GM04503 (cell line): ENCODE measurements at places on chromosomes 2 and 18.

DNA sequence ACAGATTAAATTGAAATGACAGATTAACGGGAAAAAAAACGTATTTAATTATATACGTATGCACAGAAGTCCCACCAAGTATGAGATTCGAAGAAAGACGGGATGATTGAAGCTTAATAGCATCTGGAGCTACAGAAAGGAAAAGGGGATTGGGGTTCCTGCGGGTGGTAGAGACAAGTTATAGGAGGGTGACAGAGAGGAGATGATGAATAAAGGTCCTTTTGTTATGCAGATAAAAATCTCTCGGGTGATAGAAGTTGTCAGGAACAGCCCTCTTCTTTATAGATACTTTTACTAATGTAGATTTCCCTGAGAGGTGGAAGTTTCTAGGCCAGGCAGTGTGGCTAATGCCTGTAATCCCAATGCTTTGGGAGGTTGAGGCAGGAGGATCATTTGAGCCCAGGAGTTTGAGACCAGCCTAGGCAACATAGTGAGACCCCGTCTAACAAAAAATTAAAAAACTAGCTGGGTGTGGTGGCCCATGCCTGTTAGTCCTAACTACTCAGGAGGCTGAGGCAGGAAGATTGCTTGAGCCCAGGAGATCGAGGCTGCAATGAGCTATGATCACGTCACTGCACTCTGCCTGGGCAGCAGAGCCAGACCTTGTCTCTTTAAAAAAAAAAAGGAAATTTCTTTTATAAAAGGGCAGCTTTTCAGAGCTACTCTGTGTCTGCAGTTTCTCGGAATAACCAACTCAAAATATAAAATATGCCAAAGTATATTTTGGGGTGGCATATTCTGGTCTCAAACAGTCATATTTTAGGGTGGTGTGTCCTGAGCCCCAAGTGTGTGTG is 113.0 kb downstream of the STPG4 start:
- DNase-seq = no peak

DNA sequence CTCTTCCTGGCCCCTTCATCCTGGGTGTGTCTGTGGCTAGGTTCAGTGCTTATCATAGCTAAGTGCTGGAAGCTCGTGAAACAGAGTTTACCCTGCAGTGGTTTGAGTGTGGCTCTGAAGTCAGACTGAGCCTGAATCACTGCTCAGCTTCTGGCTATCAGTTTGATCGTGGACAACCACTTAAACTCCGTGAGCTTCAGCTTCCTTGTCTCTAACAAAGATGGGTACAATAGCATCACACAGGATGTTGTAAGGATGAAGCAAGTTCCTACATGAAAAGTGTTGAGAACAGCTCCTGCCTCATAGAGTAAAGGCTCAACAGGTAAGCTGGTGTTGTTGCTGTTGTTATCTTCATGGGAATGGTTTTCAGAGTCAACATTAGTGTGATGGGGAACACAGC is 210.3 kb downstream of the CLIP4 start:
- no peak for DNase-seq

- no peak for DNase-seq
Observed at GRCh38 chr2:85767803-85768665, 14.2 kb downstream of the ATOH8 start.

DNA sequence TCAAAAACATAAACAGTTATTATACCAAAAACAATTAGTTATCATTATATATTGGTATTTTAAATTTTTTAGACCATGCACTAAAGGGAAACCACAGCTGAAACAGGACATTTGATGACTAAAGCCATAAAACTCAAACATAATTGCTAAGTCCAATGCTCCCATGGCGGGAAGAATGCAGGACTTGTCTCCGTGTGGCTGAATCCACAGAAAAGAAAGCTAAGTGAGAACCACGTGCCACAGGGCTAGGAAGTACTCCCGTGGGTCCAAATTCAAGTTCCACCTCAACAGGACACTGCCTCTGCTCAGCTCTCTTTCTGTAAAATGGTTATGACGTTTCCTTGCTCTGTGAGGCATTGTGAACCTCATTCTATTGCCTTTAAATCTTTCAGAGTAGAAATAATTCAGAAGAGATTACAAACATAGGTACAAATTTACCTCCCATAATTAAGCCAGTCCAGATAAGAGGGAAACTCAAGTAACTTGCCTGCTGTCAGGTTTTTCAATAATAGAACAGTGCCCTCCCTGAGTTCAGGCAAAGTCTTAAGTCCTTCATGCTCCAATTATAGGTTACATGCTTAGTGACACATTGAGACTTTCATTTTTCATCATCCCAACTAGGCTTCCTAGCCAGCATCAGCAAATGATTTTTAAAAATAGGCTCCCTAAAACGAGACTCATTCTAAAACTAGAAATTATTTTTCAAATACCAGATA is 36.7 kb downstream of the FTCDNL1 start:
- DNase-seq = no peak

DNA sequence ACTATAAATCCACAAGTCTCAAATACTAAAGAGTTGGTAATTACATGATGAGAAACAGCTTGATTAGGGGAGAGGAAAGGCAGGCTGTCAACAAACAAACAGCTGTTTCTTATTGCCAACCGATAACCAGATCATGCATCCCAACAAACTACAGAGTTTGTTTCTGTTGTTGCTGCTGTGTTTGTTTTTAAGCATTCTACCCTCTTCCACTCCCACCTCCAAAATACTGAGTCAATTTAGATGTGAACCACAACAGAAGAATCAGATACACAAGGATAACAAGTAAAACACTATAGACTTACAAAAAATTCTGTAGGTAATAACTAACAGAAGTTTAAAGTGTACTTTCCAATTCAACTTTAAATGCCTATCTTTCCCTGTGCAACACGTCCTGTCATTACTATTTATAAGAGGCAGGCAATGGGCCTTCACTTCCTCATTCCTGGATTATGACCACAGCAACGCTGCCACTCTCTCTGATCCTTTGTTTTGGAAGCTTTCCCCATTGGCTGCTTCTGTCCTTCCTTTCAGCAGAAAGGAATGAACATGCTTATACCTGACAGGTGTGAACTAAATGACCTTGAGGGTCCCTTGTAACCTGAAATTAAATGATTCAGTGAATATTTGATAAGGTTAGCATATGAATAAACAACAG is 152.0 kb downstream of the SRBD1 start:
- DNase-seq = no peak

DNA sequence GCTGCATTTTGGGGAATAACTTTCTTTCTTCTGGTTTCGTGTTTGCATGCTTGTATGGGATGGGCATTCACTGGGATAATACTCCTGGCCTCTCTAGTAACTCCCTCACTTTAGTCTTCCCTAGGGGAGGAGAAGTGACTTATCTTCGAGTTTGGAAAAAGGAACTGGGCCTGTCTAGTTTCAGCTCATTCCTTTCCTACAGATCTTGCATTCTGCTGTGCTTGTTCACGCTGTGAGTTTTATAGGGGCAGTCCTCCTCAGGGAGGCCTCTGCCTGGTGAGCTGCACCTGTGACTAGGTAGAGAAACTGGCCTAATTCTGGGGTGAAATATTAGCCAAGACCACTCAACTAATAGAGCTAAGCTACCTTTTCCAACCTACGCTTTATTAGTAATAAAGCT is 50.9 kb downstream of the PHLPP1 start:
- DNase-seq = no peak

DNA sequence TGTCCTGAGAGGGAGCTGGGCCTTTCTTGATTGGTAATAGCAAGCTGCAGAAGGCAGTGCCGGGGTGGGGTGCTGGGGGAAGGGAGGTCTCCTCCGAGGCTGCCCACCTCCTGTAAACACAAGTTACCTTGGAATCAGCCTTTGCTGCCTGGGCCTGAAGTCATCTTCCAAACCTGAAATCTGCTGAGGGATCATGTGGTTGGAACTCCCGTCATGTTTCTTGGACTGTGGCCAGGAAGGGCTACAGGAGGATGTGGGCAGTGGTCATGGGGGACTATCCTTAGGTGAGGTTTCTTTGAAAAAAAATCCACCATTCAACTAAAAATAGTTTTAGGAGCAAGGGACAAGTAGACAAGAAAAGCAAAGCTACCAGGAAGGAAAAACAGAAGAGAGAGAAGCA is 74.2 kb downstream of the CDK15 start:
- no peak for DNase-seq

GRCh38 chr2:203646266-203646864 is 60.1 kb upstream of the CD28 start:
- no peak for DNase-seq

DNA sequence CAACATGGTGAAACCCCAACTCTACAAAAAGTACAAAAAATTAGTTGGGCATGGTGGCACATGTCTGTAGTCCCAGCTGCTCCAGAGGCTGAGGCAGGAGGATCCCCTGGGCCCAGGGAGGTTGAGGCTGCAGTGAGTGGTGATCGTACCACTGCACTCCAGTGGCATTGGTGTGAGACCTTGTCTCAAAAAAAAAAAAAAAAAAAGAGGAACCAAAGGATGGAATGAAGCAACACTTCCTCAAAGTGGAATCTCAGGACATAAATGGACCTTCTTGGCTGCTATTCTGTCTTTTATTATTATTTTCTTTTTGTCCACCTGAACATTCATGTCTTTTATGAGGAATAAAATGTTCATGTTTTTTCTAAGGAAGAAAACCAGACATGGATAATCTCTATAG is 13.7 kb downstream of the GEMIN6 start:
- no peak for DNase-seq

DNA sequence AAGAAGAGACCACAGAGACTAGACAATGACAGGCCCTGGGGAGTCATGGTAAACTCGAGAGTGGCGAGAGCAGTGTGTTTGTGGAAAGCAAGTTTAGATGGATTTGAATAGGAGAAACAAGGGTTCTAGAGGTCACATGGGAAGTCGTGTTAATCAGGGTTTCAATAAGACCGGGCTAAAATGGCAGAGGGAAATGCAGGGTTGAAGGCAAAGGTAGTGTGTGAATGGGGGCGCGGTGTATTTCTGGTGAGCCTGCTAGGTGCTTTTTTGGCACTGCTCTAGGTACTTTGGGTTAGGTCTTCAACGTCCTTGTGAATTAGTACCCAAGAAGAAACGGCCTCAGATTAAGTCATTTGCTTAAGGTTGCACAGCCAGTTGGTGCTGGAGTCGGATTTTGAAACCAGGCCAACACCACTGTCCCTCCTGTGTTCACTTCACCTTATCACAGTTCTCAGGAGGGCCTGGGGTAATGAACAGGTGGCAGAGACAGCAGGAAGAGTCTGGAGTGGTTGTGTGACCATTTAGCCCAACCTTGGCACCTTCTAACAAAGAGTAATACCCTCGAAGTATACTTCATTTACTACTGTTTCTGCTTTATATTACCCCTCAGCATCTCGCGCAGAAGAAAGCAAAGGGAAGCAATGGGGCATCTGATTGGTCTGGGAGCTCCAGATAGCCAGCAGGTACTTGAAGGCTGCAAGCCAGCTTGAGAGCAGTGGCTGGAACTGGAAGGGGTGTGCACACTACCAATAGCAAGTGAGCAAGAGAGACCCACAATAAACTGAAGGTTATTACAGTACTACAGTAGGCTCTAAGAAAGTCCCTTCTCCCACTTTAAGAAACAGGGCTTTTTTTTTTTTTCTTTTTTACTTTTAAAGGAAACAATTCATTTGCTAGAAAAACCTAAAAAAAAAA is 33.4 kb upstream of the GAREM2 start:
- no peak for DNase-seq
